ENCODE measurements at places on chromosomes 12 and 14.

GRCh38 chr12:94768398-94769046, 118.2 kb upstream of the TMCC3 start:
- DNase-seq, result no peak

DNA sequence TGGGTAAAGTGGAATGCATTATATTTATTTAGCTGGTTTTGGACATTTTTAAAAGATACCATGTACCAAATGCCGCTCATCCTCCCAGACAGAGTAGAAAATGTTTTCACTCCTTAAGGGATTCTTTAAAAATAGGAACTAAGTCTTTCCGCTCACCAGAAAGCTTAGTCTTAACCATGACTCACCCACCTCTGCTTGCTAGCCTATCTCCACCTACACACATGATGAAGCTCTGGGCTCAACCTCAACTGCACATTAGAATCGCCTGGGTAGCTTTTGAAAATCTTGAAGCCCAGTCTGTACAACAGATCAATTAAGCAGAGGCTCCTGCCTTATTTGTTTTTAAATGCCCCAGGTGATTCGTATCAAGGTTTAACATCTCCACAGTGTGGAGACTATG, 260.5 kb downstream of the NEDD1 start:
- no peak for DNase-seq

- no peak for DNase-seq
Observed at GRCh38 chr12:49564686-49565405, 3.1 kb downstream of the MCRS1 start.

DNA sequence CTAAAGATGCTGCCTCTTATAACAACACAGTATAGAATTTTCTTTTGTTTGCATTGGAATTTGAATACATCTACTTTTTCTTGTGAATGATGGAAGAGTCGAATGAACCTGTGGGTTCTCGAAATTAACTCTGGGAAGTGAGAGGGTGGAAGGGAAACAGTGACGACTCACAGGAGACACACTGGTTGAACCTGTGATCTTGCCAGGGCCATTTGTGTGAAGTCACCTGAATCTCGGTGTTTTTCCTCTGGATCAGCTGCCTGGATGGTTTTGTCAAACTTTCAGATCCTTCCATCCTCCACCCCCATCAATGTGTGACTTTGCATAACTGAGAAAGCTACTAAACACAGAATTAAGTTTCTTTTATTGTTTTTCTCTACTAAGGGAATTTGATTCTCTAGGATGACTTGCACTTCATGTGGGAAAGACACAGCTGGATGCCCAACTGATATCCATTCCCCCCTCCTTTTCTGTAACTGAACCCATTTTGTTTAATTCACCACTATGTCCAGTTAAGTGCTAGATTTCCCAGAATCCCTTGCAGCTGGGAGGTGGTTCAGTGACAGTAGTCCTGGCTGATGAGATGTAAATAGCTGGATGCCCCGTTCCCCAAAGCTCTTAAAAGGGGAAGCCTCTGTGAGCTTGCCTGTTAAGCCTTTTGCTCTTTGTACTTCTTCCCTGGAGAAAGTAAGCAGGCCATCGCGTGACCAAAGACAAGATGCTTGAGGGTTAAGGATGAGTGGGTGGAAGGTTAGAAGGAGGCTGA, 6.3 kb downstream of the PPFIBP1 start:
- no peak for DNase-seq

GRCh38 chr14:76391981-76392690, 16.2 kb downstream of the ESRRB start:
- no peak for DNase-seq

DNA sequence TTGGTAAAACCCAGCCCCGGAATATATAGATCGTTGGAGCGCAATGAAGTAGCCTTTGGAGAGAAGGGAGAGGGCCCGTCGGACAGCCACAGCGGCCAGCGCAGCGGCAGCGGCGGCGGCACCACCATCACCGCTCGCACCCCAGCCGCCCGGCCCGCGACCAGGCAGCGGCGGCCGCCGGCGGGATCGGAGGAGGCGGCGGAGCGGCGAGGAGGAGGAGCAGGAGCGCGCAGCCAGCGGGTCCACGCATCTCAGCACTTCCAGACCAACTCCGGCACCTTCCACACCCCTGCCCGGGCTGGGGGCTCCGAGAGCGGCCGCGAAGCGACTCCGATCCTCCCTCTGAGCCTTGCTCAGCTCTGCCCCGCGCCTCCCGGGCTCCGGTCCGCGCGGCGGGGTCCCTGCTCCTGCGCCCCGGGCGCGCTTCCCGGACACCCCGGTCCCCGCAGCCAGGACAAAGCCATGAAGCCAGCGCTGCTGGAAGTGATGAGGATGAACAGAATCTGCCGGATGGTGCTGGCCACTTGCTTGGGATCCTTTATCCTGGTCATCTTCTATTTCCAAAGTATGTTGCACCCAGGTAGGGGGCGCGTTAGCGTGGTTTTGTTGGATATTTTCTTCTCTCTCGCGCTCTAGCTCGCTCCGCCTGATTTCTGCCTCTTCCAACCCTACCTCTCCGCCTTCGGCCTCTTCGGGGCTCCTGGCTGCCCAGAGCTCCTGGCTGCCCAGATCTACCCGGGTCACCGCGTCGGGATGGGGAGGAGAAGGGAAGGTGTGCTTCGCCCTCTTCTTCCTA, 400 bp downstream of the CHST11 start:
- peak; percentile 61 for DNase-seq

- DNase-seq, result no peak
Observed at GRCh38 chr12:59158681-59159080, 238.4 kb upstream of the LRIG3 start.

DNA sequence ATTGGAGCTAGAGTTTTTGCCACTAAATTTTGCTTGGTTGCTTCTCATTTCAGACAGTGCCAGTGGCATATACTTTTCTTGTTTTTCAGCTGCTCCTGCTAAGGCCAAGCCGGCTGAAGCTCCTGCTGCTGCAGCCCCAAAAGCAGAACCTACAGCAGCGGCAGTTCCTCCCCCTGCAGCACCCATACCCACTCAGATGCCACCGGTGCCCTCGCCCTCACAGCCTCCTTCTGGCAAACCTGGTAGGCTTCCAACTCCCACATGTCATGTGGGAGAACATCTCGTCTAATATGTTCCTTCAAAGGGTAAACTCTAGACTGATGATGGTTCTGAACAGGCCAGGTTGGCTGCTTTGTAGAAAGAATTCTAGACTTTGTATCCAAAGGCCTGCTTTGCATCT, 11.0 kb downstream of the DLST start:
- no peak for DNase-seq

- no peak for DNase-seq
Observed at GRCh38 chr12:76244300-76244699, 103.9 kb downstream of the BBS10 start.

DNA sequence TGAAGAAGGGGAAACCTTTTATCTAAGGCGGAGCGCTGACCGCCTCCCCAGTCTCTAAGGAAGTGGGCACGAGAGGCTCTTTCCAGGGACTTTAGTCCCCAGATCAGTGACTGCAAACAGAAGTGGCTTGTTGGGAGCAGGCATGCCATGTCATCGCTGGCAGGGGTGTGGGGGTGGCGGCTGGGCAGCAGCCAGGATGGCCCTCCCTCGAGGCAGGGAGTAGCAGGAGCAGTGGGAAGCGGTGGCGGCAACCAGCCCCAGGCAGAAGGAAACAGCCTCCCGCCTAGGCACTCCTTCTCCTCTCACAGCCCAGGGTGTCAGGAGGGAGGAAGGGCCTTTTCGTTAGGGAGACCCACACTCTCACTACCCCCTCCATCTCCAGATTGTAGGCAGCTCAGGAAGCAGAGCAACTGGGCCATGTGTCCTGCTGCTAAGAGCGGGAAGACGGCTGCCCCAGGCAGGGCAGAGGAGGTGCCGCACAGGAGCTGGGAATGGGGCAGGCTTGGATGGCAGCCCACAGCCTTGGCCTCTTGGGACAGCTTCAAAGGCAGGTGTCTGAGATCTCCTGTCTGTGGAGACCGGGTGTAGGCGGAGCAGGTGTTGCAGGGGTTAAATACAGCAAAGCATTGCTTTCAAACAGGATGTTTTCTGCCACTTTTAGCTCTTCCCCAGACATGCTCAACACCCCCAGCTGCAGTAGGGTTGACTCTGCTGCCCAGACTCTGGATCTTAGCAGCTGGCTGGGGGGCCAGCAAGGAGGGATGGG, 21.8 kb downstream of the VDR start:
- DNase-seq, result no peak

DNA sequence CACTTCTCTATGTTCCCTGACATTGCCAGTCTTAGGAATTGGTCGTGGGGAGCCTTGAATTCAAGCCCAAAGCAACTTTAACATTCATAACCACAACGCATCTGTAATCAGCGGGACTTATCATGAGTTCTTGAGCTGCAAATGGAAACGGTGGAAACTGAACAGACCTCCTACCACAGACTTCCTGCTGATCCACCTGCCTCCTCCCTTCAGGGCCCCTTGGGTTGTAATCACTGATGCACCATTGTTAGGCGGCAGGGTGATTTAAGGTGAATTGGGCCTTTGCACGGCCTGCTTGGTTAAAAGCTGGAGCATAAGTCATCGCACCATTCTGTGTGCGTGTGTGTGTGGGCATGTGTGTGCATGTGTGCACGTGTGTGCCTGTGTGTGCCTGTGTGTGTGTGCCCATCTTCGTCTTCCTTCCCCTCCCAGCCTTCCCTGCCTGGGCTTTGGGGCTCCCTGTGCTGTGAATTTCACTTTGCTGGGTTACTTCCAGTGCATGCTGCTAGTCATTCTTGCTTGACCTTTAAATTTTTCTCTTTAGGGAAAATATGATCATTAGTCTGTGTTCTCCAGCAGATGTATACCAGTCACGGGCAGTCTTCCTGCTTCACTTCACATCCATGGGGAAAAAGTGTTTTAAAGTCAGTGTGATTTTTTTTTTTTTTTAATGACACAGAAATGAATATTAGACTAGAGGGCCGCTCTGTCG, 29.1 kb downstream of the CHST11 start:
- no peak for DNase-seq

GRCh38 chr14:71060825-71061455, 153.7 kb downstream of the PCNX1 start:
- DNase-seq, result no peak

DNA sequence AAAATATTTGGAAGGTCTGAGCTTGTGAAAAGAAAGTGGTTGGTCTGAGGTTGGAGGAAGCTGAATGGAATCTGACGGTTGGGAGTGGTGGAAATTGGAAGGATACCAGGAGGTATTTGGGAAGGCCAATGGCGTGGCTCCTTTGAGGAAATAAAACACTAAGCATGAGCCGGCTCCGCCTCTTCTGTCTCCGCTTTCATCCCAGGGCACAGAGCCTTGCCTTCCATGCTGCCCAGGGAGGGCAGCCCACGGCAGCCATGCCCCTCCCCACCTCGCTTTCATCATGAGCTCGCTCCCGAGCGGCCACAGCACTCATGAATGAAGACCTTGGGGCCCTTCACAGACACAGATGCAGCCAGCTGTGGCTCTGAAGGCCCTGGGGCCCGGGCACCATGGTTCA, 36.2 kb downstream of the HSP90AA1 start:
- DNase-seq, result no peak

- no peak for DNase-seq
Observed at GRCh38 chr12:120858306-120859088, 45.7 kb downstream of the SPPL3 start.

- no peak for DNase-seq
Observed at GRCh38 chr14:104926619-104927431, 2.1 kb downstream of the PLD4 start.

DNA sequence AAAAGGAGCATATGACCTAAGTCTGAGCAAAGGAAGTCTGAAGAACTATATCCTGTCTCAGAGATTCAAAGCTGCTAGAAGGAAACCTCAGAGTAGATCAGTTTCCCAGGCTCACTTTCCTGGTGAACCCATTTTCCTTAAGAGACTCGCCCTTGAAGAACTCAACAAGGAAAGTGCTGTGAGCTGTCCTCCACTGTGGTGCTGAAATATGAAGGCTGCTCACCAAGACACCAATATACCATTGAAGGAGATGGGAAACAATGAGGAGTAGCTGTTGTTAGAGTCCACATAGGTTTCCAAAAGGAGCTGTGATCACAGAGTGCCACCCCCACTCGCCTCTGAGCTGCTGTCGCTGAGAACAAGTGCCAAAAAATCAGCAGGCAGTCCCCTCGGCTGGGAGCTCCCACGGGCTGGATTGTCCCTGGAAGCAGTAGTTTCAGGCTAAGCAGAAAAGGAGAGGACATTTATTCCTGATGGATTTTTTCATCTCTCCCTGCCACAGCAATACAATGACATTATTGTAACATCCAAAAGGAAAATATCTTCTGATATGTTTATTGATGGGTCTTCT, 282.1 kb downstream of the RPS29 start:
- DNase-seq, result no peak

DNA sequence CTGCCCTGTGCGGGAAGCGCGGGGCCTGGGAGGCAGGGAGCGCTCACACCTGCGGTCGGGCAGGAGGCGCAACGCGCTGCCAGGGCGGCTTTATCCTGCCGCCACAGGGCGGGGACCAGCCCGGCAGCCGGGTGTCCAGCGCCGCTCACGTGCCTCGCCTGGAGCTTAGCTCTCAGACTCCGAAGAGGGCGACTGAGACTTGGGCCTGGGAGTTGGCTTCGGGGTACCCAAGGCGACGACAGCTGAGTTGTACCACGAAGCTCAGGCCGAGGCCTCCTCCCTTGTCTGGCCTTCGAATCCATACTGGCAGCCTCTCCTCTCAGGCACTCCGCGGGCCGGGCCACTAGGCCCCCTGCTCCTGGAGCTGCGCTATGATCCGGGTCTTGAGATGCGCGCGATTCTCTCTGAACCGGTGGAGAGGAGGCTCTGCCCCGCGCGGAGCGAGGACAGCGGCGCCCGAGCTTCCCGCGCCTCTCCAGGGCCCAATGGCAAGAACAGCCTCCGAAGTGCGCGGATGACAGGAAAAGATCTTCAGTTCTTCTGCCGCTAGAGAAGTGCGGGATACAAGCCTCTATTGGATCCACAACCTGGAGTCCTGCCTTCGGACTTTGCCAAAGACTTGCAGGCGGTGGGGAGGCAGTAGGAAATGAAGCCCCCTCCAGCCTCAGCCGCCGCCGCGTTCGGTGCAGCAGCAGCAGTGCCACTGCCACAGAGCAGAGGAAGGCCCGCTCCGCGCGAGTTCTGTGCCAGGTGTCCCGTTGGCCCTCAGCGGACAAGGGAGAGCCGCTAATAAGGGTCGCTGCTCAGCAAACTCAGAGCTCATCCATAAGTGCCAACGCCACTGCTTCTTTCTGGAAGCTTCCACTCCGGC, 6.8 kb downstream of the SIX1 start:
- DNase-seq, result no peak

GRCh38 chr12:124233041-124233796, 61.7 kb upstream of the RFLNA start:
- DNase-seq, result no peak

GRCh38 chr12:112944024-112944690, 5.9 kb downstream of the OAS3 start:
- no peak for DNase-seq

DNA sequence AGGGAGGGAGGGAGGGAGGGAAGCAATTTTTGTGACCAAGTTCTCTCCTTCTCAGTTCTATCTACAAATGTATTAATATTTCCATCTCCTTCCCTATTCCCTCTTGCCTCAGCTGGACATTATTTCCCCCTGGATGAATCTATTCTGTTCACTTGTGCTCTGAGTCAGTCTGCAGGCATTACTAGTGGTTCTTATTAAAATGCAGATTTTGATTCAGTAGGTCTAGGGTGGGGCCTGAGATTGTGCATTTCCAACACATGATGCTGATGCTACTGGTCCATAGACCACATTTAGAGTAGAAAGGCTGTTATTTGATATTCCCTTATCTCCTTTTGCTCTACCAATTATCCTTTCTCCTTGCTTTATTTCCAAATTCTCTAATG, 40.1 kb upstream of the YAF2 start:
- no peak for DNase-seq

GRCh38 chr12:64794305-64794704, 30.1 kb upstream of the TBC1D30 start:
- no peak for DNase-seq
